ENCODE measurements at places on chromosomes 7 and 10. TPM values are rescaled to one million over a fixed set of nuclear protein-coding genes. Genes with fewer than 3 reads are reported as not detected.

Gene CDK6
- total RNA-seq = 10.2 TPM

Gene RASA4B
- total RNA-seq = 11.4 TPM

Gene SUMF2
- 91.3 TPM for total RNA-seq

Gene PTPRZ1
- total RNA-seq = 138 TPM

Gene PIK3AP1
- 4.5 TPM for total RNA-seq

Gene GNG11
- 4.9 TPM for total RNA-seq

Gene C10orf53
- not detected for total RNA-seq

Gene ELOVL3
- total RNA-seq = not detected

DNA sequence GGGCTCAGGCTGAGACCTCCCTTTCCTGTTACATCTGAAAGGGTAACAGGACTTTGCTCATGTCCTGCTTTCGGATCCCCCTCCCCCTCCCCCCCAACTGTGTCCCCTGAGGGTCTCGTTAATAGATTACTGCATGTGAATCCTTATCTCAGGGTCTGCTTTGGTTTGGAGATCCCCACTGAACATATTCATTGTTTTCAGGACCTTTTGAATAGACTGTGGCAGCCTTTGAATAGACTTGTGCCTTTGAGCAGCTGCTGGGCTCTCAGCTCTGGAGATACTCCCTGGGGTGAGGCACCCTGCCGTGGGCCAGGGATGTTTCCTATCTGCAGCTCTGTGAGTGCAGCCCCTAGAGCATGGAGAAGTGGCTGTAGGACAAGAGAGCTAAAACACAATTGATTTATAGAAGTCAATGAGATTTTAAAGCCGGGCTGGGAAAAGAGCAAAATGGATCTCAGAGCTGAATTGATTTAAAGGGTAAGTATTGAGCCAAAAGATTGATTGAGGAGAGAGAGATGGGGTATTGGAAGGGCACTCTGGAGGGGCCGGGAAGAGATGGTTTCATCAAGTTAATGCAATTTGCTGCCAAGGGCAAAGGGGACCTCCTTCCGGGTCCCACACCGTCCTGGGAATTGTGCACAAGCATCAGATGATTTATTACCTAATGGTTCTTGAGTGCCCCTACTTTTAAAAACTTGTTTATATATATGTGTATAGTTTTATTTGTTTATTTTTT lies 9.9 kb downstream of the ARHGAP22 start:
- DNase-seq = no peak

DNA sequence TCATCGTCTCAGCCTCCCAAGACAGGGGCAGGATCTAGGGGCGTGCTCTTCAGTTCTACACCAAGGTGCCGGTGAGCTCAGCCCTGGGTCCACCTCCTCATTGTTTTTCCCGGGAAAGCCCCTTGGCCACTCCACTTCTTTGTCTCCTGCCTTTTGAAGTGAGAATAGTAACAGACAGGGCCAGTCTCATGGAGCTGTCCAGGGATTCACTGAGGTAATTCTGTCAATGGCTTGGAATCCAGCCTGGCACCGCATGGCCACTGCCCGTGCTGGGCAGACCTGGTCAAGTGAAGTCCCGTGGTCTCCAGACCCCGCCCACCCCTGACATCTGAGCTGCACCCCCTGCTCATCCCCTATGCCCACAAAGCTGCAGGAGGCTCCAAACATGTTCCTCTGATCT lies 138.9 kb downstream of the TNS3 start:
- no peak for DNase-seq

DNA sequence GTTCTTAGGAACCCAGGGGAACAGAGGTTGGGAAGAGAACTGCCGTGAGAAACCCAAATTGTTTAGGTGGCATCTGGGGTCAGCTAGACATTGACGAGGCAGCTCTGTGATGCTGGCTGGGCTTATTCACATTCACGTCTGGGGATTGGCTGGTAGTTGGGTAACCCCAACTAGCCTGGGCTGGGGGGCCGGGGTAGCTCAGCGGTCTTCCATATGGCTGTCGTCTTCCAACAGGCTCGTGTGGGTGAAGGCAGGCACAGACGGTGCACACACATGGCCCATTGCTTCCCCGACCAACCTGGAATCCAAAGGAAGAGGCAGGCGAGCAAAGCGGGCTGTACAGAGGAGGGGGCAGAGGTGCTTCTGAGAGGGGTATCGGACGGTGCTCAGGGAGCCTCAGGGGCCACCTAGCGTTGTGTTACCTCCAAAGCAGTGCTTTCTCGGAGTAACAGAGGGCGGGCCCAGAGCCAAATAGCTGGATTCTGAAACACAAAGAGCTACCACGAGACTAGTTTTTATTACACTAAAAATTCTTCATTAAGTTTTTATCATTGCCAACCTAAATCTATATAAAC lies 34.5 kb downstream of the MKI67 start:
- DNase-seq = no peak

DNA sequence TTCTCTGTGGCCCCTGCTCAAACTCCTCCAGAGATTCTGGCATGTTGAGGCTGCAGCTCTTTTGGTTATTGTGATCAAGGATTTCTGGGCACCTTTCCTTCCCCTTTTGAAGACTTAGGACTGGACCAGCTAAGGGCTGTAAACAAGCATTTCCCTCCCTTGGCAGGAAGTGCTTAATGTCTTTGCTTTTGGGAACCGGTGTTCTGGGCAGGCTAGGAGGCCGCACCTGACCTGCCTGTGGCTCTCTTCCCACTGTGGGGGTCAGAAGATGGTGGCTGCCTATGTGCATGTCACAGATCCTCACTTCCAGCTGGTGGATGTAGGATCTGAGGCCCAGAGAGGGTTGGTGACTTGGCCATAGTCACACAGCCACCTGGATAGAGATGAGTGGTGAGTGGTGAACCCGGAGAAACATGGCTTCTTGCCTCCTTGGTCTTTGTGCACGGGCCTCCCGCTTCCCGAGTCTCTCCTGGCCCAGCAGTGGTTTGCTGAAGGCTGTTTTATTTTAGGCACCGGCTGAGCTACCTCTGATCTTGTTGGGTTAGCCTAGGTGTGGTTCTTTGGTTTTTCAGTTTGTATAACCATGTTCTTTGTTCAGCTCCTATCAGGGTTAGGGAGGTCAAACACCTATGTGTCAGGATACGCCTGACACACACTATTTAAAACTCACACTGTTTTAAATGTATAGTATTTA lies 82.0 kb downstream of the GRK5 start:
- no peak for DNase-seq

GRCh38 chr7:40753455-40753854 lies 618.6 kb downstream of the SUGCT start:
- no peak for DNase-seq

DNA sequence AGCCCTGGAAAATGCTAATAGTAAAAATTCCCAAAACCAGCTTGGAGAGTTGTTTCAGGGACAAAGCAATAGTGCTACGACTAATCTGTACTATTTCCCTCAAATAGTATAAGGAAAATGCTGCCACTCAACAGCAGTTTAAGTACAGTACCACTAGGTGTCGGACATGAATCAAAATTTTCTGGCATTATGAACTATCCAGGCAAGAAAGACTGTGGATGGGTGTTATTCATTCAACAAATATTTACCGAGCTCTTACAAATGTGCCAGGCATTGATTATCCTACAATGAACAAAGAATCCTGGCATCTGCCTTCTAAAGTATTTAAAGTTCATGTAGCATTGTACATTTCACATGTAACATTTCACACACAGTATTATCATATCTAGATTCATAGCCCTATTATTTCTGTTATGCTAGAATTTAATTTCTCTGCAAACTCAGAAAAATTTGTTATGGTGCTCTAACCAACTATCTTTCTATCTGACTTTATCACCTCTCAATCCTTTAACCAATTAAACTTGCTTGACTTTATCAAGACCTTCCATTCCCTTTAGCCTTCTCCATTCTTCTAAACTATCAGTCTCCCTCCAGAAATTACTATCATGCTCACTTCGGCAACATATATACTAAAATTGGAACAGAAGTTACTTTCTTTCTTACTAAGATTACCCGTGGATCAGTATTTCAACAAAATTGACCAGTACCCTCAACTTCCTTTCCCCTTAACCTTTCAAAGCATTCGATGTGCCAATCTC lies 80.6 kb downstream of the ARHGAP21 start:
- no peak for DNase-seq

DNA sequence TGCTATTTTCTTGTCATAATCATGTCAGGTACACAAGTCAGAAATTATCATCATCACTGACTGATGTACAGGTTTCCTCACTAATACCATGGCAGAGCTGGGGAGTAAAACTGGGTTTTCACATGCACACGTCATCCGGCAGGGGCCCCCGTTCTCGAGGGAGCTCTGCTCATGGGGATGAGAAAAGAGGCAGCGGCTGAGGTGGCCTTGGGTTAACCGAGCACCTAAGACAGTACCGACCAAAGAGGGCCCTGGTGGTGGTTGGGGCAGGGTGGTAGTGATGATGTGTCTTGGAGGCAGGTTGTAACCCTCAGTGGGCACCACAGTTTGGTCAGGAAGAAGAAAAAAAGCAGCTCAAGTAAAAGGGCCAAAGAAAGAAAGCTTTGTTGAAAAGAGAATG lies 12.1 kb upstream of the TRPV6 start:
- DNase-seq = no peak

GRCh38 chr7:130180571-130181262 lies 24.5 kb downstream of the TMEM209 start:
- no peak for DNase-seq

DNA sequence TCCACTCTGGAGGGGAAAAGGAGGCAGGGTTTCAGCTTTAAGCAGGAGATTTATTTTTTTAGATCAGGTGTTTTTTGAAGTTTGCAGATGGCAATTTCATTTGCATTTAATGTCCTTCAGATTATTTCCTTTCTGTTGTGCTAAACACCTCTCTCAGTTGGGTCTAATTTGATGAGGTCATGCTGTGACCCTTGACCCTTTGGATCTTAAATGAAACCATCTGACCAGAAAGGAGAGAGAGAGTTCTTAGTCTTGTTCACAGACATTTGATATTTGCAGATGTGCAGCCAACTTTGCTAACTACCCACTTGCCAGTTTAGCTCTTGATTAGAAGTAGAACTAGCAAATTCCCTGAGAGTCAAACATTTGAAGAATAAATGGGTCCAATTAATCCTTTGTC lies 101.5 kb upstream of the RAB11FIP2 start:
- DNase-seq = no peak

DNA sequence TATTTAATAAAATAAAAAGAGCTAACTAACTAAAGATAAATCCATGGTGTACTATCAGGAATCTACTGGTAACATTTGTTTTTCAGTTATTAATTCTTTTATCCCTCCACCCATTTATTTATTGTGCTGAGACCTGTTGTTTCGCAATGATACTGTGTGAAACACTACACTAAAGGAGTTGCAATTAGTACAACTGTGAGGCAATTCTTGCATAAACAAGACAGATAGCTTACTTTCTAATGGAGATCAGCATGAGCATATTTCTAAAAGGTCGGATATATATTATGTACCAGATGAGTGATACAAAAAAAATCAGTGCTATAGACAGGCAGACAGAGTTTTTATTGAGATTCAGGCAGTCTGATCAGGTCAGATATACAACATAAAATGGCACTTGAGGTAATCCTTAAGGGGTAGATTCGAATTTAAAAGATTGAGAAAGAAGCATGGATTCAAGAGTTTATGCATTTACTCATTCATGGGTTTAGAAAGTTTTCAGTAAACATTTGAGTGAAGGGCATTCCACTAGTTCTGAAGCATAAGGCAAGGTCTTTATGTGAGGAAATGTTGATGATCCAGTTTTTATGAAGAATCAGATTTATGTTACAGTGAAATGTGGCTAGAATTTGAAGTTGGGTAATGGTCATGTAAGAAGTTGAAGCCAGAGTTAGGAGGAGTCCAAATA lies 147.6 kb downstream of the POLR1F start:
- no peak for DNase-seq

DNA sequence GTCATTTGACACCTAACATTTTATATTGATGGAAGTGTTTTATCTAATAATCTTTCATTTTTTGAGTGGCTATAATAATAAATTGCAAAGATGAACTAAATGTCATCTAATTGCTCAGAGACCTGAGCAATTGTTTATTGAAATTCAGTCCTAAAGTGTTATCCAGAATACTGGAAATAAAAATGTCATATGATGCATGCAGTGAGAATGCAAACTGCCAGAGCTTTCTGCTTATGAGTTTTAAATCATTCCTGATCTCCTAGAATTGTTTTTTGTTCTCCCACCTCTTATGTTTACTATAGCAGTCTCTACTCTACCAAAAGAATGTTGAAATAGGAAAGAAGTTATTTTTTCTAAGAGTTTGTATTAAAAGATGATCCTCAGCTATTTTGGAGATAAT lies 116.7 kb downstream of the FOXP2 start:
- no peak for DNase-seq

DNA sequence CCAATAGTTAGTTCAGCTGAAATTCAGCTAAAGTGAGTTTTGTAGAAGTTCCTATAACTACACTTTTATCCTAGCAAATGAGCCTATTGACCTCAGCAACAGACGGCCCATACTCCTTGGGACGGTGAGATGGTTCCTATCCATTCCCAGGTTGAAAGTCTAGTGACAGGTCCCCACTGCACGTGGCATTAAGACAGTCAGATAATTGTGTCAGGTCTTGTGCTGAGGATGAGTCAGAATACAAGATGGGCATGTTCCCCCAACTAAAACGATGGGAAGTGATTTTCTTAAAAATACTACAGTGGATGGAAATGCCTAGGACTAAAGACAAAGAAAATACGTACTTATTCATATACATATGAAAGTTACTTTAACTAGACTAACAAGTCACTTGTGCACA lies 2.1 kb downstream of the CAV1 start:
- no peak for DNase-seq

DNA sequence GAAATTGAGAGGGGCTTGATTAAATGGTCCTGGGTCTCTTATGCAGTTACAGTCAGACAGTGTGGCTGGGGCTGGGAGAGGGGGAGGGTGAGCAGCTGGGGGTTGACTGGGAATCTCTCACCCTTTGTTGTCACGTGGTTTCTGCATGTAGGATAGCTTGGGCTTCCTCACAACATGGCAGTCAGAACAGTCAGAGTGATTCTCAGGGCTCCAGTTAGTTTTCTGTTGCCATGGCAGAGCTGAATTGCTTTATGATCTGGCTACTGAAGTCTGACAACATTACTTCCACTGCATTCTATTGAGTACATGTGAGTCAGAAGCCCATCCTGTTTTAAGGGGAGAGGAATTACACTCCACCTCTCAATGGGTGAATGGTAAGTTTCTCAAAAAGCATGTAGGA lies 102.7 kb downstream of the WDR11 start:
- no peak for DNase-seq

DNA sequence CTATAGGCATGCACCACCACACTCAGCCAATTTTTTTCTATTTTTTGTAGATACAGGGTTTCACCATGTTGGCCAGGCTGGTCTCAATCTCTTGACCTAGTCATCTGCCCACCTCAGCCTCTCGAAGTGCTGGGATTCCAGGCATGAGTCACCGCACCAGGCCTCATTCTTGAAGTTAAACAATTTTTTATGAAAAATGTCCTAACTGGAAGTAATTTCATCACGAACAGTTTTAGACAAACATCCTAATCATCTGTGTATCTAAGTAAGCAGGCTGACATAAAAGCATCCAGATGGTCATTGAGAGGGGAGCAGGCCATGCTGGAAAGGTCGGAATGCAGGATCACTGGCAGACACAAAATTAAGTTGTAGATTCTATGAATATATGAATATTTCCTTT lies 269.1 kb downstream of the ZMYND11 start:
- no peak for DNase-seq

- no peak for DNase-seq
Measured at GRCh38 chr7:126426652-126427051, 826.1 kb downstream of the GRM8 start.
